ENCODE measurements at places on chromosomes 5 and 9.

DNA sequence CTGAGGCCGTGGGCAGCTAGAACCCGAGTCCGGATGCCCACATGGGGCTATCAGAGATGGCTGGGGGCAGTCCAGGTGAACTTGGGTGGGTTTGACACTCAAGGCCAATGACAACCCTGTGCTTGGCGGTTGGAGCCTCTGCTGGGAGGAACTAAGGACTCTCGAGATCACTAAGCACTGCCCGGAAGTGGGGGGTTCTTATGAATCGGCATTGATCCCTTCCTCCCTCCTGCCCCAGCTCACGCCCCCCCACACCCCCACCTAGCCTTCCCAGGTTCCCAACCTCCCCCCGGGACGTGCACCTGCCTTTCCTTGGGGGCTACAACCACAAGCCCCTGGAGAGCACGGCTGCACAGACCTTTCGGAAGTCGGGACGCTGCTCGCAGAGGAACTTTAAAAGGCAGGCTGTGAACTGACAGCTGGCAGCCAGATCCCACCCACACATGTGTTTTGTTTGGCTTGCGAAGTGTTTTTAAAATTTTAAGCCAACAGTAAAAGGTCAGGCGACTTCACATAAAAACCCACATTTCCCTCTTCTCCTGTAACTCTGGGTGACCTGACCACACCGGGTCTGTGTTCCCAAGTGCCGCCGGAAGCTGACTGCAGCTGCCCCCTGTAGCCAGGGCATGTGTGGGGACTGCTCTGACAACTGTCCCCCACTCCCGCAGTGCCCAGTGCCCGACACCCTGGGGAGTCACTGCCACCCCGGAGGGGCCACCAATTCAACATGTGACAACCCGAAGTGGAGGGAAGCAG is 5.1 kb upstream of the RALGDS start:
- DNase-seq, result no peak

GRCh38 chr5:55446640-55447351 is 88.0 kb downstream of the PLPP1 start:
- no peak for DNase-seq

- DNase-seq, result no peak
These were observed 723 bp downstream of the PPP1R26 start for GRCh38 chr9:135480071-135480939.

DNA sequence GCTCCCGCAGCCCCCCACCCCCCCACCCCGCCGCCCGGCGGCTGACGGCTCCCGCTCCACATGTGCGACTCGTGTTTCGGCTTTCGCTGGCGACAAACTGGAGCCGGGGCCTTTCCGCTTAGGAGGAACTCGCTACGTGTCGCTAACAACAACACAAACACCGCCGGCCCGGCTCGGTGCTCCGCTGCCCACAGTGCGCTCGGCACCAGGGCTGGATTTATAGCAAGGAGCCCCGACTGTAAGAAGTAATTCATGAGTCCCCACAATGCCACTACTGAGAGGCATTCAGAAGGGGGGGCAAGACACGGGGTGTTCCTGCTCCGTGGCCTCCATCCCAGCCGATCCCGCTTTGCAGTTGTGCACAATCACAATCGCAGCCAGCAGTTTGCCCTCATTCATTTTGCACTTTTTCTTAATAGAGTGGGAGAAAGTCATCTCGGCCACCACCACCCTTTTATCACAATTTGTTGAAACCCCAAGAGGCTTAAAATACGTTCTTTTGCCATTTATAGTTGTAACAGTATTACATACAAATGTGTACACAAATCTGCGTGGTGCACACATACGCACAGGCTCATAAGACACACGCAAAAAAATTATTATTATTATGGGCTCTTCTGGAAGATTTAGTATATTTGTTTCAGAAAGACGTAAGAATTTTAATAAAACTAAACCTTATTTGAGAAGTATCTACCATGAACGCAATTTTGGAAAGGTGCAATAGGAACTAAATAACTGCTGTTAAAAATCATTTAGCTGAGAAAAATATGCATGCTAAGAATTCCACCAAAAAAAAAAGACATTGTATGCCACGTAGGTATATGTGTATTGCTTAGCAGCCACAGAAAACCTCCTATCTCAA is 48.1 kb downstream of the EBF1 start:
- no peak for DNase-seq

GRCh38 chr5:140347360-140347759 is 957 bp upstream of the HBEGF start:
- no peak for DNase-seq

GRCh38 chr9:1469996-1470395 is 419.8 kb downstream of the DMRT2 start:
- no peak for DNase-seq

Measured in stimulated activated CD8-positive, alpha-beta memory T cell treated with anti-CD3 and anti-CD28 coated beads, Interleukin-2, amount 100 ng/mL, for 48 hours (primary cell).